Skin of body (tissue), 3 donors: ENCODE measurements at places on chromosomes 5 and 9. TPM values are rescaled to one million over a fixed set of nuclear protein-coding genes. Genes with fewer than 3 reads are reported as not detected.

DNA sequence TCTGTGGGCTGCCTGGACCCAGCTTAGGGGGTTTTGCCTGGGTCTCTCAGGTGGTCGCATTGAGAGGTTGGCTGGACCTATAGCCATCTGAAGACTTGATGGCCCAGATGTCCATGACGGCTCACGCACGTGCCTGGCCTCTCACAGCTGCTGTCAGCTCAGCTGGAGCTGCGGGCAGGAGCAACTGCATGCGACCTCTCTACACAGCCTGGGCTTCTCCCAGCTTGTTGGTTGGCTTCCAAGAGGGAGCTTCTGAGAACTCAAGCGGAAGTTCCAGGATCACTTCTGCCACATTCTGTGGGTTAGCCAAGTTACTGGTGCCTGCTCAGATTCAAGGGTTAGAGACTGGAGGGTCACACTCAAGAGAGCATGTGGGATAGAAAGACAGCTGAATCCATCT, 99.2 kb downstream of the DAPK1 start:
- DNase-seq = peak; percentile 17

DCTN4 gene
- 56.5 TPM for total RNA-seq

FABP6 gene
- not detected for total RNA-seq

GRCh38 chr5:114686356-114686755, 324.5 kb downstream of the KCNN2 start:
- DNase-seq = no peak

CCNJL gene
- total RNA-seq = 3.2 TPM

DNA sequence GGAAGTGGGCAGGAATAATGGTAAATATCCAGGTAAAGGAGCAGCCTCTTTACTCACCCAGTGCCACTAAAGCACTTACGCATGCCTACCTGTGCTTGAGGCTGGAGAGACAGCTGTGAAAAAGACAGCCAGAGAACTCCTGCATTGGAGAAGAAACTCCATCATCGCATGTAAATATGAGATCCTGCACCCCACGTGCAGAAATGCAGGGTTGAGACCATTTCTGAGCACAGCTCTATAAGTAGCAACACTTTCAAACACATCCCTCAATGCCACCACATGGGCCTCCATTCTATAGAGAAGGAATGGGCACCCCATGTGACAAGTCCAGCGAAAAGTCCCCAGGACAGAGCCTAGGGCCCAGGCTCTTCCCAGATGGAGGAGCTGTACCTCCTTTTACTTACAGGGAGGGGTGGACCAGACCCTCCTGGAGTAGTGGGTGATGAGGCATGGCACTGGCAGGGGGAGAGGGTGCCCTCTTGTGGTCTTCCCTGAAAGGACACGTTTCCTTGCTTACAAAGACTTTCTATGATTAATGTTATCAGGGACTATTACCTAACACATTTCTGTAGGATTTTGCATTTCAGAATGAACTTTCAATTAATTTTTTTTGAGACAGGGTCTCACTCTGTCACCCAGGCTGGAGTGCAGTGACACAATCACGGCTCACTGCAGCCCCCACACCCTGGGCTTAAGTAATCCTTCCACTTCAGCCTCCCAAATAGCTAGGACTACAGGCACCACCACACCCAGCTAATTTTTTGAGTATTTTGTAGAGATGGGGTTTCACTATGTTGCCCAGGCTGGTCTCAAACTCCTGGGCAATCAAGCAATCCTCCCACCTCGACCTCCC, 55.3 kb upstream of the IL17B start:
- no peak for DNase-seq

- no peak for DNase-seq
These were observed 22.2 kb upstream of the MVB12B start for GRCh38 chr9:126304207-126304970.

SH3RF2 gene
- 9.8 TPM for total RNA-seq

DNA sequence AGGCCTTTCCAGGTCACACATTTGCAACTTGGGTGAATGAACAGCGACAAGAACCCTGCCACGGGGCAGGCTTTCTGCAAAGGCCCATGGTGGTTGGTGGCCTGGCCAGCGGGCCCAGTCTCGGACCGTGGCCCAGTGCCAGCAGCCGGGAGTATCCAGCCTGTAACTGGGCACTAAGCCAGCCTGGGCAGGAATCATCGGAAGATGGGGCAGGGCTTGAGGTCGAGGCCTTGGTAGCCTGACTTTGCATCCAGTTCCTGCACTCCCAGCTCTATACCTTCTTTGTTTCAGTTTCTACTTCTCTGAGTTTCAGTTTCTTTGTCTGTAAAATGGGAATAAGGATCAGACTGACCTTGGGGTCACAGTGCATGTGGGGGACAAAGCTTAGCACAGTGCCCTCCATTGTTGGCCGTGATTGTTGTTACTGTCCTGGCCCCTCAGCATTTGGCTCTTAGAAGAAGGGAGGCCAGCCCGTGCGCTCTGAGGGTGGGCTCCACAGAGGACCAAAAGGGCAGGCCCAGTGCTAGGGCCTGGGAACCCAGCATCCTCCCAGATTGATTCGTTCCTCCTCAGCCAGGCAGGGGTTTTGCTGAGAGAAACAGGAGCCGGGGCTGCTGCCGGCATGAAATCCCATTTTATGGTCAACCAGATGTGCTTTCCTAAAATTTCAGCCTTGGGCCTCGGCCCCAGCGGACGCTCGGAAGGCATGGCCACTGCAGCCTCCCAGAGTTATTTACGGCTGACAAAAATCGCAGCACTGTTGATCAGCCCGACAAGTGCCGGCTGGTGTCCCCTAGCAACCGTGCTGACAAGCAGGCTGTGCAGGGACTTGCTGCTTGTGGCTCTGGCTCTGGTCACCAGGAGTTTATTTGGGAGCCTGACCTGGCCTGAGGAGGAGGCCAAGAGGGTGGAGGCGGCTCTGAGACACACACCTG, 43.6 kb downstream of the JADE2 start:
- DNase-seq = no peak

GRCh38 chr5:147555176-147555575, 45.3 kb upstream of the DPYSL3 start:
- DNase-seq = no peak

IL3 gene
- not detected for total RNA-seq

NR5A1 gene
- not detected for total RNA-seq

SPINK5 gene
- 122 TPM for total RNA-seq

GRCh38 chr5:83219495-83219894, 142.1 kb downstream of the XRCC4 start:
- no peak for DNase-seq

KCNMB1 gene
- total RNA-seq = 0.20 TPM

GRCh38 chr9:127644146-127644827, 32.2 kb downstream of the STXBP1 start:
- no peak for DNase-seq

VCAN gene
- total RNA-seq = 396 TPM

GRCh38 chr5:143466632-143467031, 63.1 kb upstream of the NR3C1 start:
- DNase-seq = no peak

SLF1 gene
- total RNA-seq = 11.0 TPM

TAF11L9 gene
- total RNA-seq = not detected

DNA sequence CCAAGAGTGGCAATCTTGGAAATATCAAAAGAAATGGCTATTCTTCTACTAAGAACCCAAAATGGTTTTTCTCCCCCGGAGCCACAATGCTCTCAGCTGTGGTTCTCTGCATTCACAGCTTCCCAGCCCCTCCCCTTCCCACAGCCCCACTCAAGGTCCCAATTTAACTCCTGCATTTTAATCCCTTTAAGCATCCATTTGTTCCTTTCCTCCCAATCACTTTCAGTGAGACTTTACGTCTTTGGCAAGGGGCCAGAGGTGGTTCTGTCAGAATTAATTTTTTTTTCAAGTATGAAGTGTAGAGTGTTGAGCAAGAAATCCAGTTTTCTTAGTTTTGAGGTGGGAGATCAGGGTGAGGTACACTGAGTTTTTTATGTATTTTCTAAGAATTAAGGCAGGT, 256.9 kb downstream of the GLIS3 start:
- no peak for DNase-seq

PCDHGA7 gene
- 3.5 TPM for total RNA-seq

- DNase-seq = no peak
These were observed 76.3 kb downstream of the CACNA1B start for GRCh38 chr9:137953683-137954438.

DNA sequence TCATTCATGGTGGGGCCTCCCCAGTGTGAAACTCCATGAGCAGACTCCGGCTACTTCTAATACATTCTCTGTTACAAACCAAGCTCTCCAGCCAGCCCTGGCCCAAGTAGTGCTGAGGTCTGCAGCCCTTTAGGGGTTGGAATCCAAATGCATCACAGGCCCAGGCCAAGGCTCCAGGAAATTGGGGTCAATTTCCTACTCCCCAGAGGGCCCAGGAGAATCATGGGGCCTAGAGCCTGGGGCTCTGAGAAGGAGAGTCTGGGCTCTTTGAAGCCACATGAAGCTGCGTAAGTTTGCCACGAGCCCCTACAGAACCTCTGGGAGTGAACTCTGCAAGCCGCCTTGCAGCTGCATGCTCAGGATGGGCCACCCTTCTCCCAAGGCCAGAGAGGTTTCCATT, 206.4 kb downstream of the PAPPA start:
- DNase-seq = no peak

DNA sequence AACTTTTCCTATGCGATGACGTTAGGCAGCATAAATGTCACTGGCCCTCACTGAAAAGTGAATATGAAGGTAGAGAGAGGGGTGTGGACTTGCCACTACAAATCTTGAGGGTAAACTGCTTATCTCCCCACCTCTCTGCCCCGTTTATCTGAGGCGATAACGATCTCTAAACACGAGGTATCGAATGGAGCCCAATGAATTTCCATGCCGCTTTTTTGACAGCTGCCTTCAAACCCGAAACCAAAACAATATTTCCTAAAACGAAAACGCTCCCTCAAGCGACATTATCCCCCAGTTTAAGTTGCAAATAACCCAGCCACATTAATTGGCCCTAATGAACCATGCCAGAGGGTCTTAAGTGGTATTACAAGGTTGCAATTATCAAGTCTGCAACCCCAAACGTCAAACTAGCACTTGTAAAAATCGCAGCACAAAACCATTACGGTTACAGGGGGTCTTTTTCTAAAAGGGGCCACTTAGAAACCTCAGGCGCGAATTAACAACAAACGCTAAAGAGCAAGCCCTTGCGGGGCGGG, 1.4 kb downstream of the NR3C1 start:
- DNase-seq = no peak

- no peak for DNase-seq
These were observed 77.5 kb downstream of the CERT1 start for GRCh38 chr5:75433814-75434506.

WDR38 gene
- total RNA-seq = not detected

- DNase-seq = no peak
These were observed 30.7 kb downstream of the DHX29 start for GRCh38 chr5:55276771-55277170.

GRCh38 chr5:55320571-55320970, 12.8 kb downstream of the MTREX start:
- no peak for DNase-seq

GRCh38 chr5:26343801-26344325, 694.5 kb downstream of the CDH9 start:
- no peak for DNase-seq

DNA sequence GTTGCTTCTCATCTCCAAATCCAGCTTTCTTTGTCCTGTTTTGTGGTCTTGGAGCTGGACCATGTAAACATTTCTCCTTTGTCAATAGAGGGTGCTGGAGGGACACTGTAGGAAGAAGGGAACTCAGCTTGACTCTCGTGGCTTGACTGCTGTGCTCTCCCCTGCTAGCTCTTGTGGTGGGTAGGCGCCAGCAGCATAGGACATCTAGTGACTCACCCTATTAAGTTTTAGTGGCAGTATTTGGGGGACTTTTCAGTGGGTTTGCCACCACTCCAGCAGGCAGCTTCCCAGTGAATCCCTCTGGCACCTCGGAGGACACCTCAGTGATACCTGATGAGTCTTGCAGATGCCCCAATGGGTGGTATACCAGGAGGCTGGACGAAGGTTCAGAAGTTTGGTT, 97.8 kb downstream of the TSSK1B start:
- no peak for DNase-seq

NEUROG1 gene
- total RNA-seq = not detected

FOXI1 gene
- total RNA-seq = 0.10 TPM

- no peak for DNase-seq
These were observed 7.9 kb downstream of the SLC6A3 start for GRCh38 chr5:1437226-1437829.

GRCh38 chr9:84177407-84177806, 163.2 kb downstream of the SLC28A3 start:
- DNase-seq = no peak

ANKDD1B gene
- total RNA-seq = 1.6 TPM

POMT1 gene
- total RNA-seq = 15.7 TPM

DNA sequence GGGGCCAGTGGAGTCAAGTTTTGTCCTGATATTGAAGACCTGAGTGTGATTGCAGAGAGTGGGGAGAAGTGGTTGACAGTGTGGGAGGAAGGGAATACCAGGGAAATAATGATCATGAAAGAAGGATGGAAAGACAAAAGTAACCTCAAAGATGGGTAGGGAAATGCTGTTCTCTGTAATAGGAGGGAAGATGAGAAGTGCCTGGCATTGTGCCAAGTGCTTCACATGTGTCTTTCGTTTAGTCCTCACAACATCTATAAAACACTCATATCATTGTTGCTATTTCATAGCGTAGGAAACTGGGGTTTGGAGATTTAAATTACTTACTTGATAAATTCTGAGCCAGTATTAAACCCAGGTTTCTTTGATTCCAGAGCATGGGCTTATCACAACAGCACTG, 472.3 kb downstream of the LRRC70 start:
- DNase-seq = no peak

C9 gene
- 0.10 TPM for total RNA-seq
